ENCODE measurements at places on chromosomes 7 and 10.

DNA sequence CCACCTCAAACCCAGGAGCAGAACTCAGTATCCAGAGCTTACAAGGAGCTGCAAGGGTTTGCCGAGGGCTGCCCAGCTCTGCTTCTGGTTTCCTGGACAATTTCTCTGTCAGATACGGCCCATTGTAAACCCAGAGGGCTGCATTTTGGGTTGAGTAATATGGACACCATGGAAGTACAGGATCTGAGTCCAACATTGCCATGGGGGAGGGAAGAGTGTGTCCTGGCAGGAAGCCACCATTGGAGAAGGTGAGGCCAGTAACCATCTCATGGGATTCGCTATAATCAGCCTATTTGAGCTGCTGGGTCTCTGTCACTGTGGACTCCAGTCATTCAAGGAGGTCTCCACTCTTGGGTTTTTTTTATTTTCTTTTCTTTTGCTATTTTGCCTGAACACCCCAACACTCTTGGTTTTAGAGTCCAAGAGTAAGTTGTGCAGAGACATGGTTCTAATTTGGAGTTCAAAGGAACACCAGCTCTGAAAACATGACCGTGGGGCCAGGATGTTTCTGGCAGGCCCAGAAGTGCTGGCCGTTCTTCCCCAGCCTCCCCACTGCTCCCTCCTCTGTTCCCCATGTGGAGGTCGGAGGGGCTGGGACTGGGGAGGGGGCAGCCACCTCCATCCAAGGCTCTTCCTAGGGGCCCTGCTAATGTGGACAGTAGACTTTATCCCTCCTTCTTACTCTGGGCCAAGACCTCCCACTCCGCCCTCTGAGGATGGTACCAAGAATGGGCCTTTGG lies 46.2 kb downstream of the CHST3 start:
- no peak for DNase-seq

DNA sequence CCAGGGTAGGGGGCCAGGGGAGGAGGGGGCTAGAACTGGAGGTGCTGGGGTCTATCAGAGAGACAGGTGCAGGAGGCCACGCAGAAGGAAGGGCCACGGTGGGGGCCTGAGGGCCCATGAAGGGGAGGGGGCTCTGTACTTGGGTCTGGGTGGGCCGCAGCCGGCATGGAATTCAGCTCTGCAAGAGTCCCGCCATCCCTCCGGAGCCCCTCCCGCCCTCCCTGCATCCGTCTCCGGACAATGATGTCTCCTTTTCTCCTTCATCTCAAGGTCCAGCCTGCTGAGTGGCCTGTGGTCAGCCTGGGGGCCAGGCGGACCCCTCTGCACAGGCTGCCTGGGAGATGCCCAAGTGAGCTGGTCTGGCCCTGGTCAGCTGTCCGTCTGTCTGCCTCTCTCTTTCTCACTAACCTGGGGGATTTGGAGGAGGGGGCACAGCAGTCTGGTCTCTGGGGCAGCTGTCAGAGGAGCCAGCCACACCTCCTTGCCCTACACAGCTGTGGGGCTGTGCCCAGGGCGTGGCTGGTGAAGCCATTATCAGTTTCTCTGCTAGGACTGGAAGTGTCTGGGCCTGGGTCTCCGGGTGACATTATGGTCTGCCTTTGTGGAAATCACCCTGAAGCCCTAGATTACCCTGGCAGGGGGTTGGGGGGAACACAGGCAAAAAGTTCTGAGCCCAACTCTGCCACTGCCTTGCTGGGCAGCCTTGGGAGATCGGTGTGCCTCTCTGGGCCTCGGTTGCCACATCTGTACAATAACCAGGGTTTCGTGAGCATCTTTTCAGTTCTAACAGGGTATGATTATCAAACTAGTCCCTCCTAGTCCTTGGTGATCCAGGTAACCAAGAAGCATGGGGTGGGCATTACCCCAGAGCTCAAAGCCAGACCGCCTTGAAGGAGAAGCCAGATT lies 19.0 kb upstream of the HSPB1 start:
- DNase-seq: no peak

DNA sequence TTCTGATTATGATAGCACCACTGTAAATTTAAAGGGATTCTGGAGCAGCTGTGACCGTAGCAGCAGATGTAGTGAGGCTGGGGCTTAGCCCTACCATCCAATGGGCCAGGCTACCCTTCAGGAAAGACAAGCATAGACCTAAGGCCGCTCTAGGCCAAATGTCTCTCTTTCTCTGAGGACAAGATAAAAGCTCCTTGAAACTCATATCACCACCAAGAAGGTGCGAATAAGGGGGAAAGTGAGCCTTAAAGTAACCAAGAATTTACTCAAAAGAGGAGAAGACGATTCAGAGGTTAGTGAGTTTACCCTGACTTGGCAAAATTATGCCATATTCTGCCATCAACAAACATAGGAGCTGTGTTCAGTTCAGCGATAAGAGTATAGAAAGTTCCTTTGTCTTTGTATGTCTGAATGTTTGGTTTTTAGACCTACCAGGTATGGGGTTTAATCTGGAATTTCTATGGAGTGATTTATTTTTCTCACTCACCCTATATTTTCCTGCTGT lies 79.8 kb downstream of the PFKFB3 start:
- no peak for DNase-seq

GRCh38 chr10:71359364-71360046 lies 37.2 kb upstream of the CDH23 start:
- DNase-seq: no peak

DNA sequence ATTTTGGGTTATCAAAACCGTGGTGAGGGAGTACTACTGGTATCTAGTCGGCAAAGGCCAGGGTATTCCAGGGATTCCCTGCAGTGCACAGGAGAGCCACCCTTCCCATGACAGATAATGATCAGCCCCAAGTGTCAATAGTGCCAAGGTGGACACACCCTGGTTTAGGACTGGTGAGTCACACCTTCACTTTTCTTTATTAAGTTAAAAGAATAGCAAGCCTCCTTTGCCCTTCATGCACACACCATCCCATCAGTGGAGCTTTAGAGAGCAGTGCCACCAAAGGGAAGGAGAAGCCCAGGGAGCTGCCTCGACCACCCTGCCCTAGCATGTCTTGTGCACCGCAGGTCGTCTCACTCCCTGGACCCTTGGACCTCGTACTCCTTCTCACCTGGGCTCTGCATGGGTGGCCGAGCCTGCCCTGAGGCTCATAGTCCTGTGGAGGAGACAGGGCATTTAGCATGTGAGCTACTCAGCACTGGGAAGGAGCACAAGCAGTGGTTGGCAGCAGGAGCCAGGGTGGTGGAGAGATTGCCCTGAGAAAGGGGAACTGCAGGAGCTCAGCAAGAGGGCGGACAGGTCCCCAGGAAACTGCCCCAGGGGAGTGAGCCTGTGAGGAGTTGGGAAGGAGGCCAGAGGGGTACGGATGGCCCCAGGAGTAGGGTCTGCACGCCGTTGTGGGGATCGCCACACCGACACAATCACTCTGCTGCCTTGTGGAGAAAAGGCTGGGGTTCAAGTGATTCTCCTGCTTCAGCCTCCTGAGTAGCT lies 17.4 kb downstream of the UBE2D4 start:
- no peak for DNase-seq

DNA sequence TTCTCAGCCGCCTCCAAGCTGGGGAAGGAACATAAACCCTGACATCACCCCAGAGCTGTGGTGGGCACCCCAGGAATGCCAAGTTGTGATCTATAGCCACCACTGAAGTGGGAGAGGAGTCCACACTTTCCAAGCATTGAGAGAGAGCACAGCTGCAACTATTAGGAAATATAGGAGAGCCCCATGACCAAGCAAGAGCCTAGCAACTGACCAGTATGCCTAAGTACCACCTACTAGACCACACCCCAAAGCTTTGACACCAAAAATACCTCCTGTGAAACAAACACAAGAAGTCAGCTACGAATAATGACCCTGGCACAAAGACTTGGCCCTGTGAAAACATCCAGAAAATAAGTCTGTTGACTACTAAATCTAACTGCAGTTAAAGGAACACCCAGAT lies 804.1 kb upstream of the IGFBP3 start:
- DNase-seq: no peak

- no peak for DNase-seq
Observed at GRCh38 chr7:81525841-81526240, 244.0 kb downstream of the HGF start.

DNA sequence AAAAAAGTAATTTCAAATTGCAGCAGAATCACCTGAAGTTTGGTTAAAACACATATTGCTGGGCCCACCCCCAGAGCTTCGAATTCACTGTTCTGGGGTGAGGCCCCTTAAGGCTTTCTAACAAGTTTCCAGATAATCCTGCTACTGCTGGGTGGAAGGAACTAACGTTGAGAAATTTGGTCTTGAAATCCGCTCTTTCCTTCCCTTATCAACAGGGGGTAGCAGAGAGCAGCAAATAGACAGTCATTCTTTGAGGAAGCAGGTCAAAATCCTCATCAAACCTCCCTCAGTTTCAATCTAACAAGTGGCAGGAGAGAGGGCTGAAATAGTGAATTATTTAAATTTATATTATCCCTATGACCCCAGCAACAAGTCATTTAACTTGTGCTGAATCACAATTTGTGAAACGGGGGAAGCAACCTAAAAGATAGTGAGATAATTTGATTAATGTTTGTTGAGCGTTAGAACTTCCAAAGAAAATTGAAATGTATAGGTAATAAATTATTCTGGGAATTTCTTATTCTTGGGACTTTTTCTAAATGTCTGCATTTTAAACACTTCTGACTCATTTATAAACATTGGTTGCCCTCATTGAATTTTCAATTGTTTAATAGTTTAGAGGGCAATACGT lies 21.7 kb upstream of the MALSU1 start:
- DNase-seq: peak; percentile 40

DNA sequence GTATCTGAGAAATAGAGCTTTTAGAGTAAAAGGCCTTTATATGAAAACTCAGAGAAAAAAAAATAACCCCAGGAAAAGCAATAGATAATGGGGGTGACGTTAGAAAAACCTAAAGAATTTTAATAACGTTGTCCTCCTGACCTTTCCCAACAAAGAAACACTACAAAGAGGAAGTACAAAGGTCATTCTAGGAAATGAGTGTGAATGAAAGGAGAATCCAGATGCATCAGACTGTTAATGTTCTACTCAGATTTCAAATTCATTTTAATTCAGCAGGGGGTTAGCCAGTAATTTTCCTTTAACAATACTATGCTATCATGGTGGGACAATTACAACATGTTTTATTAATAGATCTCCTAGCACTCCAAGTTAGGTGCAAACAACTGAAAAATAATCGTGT lies 73.8 kb upstream of the CDK1 start:
- no peak for DNase-seq

DNA sequence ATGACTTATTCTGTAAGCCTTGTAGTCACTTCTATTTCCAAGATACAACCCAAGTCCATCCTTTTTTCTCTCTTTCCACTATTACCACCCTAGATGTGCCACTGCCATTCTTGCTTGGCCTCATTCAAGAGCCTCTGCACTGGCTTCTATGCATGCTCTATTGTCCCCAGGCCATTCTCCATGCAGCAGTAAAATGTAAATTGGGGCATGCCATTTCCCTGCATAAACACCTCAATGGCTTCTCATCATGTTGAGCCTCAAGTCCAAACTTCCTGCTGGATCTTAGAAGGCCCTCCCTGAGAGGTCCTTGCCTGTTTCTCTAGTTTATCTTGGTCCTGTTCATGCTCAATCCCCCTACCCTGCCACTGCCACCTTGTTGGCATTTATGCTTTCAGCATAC lies 23.2 kb upstream of the WDFY4 start:
- DNase-seq: no peak

DNA sequence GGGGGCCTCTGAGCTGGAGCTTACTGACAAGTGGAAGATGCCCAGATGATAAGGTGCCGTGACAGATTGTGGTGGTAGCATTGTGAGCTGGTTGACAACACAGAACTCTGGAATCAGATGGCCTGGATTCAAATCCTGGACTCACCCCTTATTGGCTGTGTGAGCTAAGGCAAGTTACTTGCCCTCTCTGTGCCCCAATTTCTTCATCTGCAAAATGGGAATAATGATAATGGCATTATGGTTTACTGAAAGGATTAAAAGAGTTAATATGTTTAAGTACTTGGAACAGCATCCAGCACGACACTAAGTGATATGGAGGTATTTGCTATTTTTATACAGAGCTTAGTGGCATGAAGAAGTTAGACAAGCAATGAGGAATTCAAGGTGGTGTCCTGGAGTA lies 465.9 kb upstream of the GALNT17 start:
- DNase-seq: no peak

- no peak for DNase-seq
Observed at GRCh38 chr10:1179346-1180070, 123.3 kb downstream of the WDR37 start.

DNA sequence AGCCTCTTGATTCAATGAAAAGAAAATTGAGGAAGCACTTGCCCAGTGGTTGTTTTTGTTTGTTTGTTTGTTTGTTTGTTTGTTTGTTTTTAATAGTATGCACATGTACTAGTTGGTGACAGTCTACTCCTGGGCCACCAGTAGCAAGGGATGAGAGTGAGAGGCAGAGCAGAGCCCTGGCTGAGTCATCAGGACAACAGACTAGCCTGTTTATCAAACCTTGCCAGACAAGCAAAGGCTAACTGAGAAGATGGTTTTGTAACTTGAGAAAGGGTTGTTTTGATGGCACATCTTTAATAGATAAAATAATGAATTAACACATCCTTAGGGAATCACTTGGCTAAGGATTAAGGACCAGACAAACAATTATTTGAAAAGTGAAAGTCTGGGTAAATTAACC lies 78.1 kb downstream of the INHBA start:
- DNase-seq: no peak

GRCh38 chr10:14736600-14737081 lies 38.1 kb downstream of the FAM107B start:
- no peak for DNase-seq

GRCh38 chr10:120996456-120997034 lies 145.4 kb downstream of the WDR11 start:
- no peak for DNase-seq

DNA sequence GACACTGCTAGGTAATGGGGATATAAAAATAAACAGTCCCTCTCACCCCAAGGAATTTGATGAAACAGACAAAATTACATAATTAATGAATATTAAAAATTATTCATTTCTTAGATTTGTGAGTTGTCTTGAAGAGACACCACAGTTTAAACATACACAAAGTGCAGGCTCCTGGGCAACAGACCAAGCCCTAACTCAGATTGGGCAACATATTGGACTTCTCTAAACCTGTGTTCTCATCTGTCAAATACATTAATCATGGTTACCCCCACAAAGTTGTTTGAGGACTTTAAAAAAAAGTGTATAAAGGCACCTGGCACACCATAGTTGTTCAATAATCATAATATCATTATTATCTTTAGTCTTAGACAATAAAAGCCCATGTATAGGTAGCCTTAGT lies 62.5 kb upstream of the CAPZA2 start:
- no peak for DNase-seq

- DNase-seq: no peak
Observed at GRCh38 chr7:26265499-26266075, 26.1 kb upstream of the SNX10 start.

DNA sequence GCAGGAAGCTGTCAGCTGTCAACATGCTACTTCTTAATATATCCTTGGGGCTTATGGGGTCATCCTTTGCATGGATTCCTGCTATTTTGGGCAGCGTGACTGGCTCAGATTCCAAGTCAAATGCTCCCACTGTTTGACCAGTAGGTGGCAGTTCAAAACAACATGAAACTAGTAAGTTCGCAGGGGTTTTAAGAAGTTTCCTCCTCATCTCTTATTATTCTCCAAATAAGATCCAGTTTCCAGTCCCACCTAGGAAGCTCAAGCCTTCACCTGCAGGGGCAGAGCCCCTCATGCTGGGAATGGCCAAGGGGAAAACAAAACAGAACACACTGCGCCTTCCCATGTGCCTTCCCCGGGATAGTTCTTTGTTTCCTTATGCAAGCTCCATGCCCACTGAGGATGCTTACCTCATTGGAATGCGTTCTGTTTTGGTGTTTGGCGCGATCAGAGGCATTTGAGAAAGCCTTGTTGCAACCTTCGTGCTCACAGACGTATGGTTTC lies 259.8 kb downstream of the GLI3 start:
- no peak for DNase-seq

All from HuH-7.5 (cell line).